ENCODE measurements at places on chromosomes 4 and X. TPM values are rescaled to one million over a fixed set of nuclear protein-coding genes. Genes with fewer than 3 reads are reported as not detected.

GRCh38 chrX:9393571-9393970, 71.3 kb upstream of the TBL1X start:
- DNase-seq: no peak

Gene VMA21
- 23.7 TPM for total RNA-seq

DNA sequence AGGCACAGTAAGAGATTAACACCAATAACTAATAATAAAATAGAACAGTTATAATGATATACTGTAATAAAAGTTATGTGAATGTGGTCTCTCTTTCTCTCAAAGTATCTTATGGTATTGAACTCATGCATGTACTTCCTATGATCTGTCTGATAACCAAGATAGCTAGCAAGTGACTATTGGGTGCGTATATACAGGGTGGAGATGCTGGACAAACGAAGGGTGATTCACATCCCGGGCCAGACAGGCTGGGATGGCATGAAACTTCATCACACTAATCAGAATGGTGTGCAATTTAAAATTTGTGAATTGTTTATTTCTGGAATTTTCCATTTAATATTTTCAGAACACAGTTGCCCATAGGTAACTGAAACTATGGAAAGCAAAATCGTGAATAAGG, 96.8 kb downstream of the PHEX start:
- DNase-seq: no peak

- no peak for DNase-seq
Measured at GRCh38 chrX:32778965-32779364, 432.4 kb downstream of the DMD start.

Gene DUSP21
- not detected for total RNA-seq

GRCh38 chr4:56689201-56689969, 8.3 kb upstream of the HOPX start:
- no peak for DNase-seq

DNA sequence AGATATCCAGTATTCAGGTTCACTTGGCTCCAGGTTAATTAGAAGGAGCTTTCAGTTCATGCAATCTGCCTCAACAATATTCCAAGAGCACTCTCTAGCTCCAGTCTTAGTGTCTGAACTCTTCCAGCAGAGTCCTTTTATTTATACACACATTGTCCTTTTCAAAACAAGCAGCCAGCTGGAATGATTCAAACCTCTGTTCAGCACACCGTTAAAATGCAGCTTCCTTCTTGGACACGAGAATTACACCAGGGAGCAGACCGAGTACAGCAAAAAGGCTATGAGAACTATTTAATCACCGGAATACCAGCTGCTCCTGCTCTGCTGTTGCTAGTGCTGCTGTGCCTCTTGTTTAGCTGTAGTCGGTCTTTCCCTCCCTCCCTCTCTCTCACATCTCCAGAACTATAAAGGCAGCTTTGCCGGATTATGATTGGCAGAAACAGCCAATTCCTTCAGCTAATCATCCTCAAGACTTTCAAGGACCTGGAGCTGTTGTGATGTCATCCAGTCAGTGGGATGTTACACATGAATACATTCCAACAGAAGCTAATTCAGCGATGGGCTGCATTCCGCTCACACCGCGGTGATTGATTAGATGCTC, at the start of gene NDST4:
TSS of gene NDST4 (minus strand) at position 115 of the 601 bp plus-strand sequence. CDS start 36,584 bp downstream, outside the sequence.
- no peak for DNase-seq

DNA sequence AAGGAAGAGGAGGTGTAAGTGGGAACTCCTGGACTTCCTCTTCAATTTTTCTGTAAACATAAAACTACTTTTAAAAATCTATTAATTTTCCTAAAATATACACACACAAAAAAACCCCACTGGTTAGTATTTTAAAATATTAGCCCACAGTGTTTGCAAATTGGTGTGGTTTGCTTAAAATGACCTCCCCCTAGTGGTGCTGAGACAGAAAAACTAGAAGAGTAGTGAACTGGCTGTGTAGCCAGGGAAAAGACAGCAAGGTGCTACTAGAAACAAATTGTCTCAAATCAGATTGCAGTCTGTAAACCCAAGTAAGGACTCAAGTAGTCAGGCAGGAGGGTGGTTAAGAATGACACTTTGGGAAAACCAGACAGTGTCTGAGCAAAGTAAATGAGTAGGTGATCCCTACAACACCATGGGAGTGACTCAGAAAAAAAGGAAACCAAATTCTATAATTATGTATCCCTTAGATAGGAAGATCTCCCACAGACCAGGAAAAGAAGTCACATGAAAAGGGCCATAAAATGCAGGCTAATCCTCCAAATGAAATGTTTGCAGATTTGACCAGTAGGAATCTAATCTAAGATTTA, 26.0 kb downstream of the AMTN start:
- DNase-seq: no peak

Gene MAGEA1
- not detected for total RNA-seq

Gene SLC2A9
- total RNA-seq: 6.0 TPM

GRCh38 chr4:148300877-148301276, 141.3 kb downstream of the NR3C2 start:
- DNase-seq: no peak

- no peak for DNase-seq
Measured at GRCh38 chrX:136616987-136617685, 30.8 kb upstream of the CD40LG start.

GRCh38 chr4:2570551-2571222, 34.2 kb downstream of the FAM193A start:
- no peak for DNase-seq

Gene DDIT4L
- 2.1 TPM for total RNA-seq

Gene TLR6
- 1.7 TPM for total RNA-seq

Gene FAM200B
- total RNA-seq: 61.6 TPM

DNA sequence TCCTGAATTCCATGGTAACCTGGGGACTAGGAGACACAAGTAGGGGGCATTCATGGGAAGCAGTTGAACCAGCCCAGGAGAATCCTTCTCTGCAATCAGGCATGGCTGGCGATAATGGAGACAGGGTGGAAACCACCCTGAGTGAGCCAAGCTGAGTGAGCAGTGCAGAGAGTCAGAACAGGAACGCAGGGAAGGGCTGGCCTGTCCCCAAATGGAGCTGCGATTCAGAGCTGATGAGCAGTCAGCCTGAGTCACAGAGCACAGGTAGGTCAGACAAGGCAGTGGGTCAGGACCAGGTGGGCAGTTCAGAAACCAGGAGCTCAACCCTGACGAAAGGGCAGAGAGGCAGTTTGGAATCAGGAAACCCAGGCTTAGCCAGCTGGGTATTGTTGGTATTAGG, 129.0 kb downstream of the BTC start:
- DNase-seq: no peak

Gene THAP9
- 5.2 TPM for total RNA-seq

- DNase-seq: no peak
Measured at GRCh38 chrX:153731117-153731844, 6.6 kb downstream of the ABCD1 start.

GRCh38 chr4:159042097-159042605, 60.7 kb upstream of the RAPGEF2 start:
- no peak for DNase-seq

Gene TREX2
- total RNA-seq: 1.2 TPM

DNA sequence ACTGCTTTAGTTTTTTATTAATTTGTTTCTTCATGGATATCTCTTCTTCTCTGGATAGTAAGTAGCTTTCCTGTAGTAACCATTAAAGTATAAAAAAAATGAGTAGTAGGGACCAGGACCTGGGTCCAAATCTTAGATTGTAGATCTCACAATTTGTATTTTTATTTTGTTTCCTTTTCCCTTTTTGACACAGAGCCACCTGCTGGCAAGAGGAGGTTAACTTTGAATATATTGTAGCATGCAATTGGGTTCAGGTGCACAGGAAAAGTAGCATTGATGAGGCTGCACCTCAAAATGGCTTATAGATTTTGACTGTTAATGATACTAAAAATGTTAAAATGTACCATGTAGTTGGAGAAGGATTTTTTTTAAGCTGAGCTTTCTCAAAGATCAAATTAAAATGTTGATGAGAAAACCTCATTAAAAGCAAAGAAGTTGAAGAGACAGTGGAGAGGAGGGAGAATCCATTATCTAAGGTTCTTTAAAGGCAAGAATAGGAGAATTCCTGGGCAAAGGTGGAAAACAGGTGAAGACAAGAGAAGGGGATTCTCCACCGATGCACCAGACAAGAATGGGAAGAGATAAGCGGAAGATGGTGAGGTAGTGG, 48.3 kb upstream of the HPGDS start:
- no peak for DNase-seq

DNA sequence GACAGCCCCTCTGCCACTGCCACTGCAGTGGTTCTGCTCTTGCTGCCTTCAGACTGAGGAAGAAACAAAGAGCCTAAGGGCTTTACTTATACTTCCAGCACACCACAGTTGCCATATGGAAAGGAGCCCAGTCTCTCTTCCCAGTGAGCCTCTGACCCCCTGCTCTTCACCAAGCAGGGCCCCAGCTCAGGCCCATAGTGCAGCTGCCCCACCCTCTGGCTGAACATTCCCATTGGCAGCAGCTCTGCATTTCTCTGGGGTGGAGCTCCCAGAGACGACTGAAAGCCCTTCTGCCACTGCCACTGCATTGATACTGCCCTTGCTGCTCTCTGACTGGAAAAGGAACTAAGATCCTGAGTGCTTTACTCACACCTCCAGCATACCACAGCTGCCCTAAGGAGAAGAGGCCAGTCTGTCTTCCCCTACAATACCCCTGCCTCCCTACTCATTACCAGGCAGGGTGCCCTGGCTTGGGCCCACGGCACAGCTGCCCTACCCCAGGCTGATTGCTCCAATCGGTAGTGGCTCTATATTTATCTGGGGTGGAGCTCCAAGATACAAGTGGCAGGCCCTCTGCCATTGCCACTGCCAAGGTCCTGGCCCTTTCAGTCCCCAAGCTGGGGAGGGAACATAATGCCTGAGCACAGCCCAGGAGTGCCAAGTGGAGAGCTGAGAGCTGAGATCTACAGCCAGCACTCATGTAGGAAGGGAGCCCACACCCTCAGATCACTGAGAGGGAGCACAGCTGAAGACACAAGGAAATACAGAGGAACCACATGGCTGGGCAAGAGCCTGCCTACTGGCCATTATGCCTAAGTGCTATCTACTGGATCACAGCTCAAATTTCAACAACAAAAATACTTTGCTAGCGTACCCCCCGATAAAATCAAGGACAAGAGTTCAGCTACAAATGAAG, 36.0 kb downstream of the AWAT2 start:
- no peak for DNase-seq

Gene SETD7
- total RNA-seq: 60.6 TPM

Measured in esophagus muscularis mucosa (tissue), 4 donors.